GM13977 (cell line): ENCODE measurements at places on chromosomes 7 and 10.

- DNase-seq = no peak
Measured at GRCh38 chr7:113582471-113582870, 336.3 kb downstream of the PPP1R3A start.

DNA sequence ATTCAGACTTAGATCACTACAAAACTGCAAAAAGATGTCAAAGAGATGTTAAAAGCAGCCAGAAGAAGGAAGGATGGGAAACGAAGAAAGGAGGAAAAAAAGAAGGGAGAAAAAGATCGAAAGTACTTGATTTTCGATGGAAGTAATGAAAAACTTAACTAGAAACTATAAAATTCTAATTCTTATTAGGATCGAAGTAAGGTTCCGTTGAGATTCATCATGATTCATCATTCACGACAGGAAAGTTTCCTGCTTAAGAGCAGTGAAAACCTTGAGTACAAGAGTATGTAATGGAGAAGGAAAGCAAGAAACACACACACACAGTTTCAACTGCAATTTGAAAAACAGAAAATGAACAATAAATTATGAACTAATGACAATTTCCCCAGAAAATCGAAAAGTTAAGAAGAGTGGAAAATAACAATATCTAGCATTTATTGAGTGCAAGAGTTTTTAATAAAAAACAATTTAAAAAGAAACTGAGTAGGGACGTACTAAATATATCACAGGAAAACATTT, 1.1 kb upstream of the ING3 start:
- no peak for DNase-seq

- DNase-seq = no peak
Measured at GRCh38 chr10:27723436-27723835, 22.2 kb downstream of the MKX start.

GRCh38 chr7:25918731-25919130, 233.3 kb upstream of the NFE2L3 start:
- no peak for DNase-seq

DNA sequence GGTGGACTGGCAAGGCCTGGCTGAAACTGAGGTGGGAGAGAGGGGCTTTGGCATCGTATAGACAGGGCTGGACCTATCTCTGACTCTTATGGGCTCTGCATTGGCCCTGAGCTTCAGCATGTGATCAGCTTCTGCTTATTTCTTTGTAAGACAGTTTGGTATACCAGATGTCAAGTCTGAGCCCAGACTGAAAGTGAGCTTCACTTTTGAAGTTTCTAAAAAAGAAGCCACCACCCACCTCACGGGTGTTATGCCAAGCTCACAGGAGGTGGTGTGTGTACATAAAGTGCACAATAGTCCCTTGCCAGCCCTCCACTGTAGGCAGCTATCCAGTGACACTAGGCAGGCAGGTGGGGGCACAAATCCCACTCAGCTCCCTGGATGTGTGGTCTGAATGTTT, 68.7 kb upstream of the SEPHS1 start:
- no peak for DNase-seq

DNA sequence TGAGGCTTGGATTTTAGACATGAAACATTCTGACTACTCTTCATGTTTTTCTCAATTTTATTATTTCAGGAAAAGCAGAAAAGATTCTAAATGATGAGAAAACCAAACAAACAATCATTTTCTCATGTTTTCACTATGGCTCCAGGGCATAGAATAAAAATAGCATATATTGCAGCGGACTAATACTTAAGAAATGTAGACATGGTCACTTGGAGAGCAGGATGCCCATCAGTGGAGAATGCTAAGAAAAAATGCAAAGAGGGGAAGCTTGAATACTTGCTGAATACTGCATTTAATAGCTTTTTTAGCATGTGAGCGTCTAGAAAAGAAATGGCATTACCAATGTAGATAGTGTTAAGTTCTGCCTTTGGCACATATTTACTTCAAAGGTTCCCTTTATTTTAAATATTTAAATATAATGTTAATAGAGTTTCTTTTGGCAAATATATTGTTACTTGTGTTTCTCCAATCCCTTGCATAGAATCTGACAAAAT, 107.9 kb downstream of the PPP1R17 start:
- DNase-seq = no peak

DNA sequence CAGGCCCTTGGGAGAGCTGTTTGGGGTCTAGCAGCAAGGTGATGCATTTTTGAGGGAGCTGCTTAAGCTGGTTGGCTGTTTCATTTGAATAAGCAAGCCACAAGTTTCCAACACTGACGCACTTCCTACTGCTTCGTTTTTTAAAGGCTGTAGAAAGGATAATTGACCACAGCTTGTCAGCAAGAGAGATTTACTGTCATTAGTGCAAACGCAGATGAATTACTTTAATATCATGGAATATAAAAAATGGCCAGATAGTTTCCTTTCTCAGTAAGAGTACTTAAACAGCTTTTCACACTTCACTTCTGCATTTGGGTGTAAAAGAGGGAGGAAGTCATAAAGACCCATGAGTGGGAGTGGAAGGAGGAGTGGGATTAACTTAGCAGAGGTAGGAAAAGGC, 61.5 kb downstream of the FZD1 start:
- no peak for DNase-seq

GRCh38 chr10:27534161-27534700, 30.1 kb downstream of the RAB18 start:
- DNase-seq = no peak

GRCh38 chr7:19102884-19103283, 14.6 kb downstream of the TWIST1 start:
- no peak for DNase-seq

DNA sequence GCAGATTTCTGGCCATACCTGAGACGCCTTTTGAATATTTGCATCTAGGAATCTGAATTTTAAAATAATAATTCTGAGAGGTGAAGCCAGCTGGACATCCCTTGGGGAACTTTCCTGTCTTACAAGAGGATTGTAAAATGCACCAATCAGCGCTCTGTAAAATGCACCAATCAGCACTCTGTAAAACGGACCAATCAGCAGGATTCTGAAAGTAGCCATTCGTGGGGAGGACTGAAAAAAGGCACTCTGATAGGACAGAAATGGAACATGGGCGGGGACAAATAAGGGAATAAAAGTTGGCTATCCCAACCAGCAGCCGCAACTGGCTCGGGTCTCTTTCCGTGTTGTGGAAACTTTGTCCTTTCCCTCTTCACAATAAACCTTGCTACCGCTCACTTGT, 9.9 kb downstream of the PPIF start:
- DNase-seq = no peak

GRCh38 chr7:11748884-11749283, 83.1 kb downstream of the THSD7A start:
- no peak for DNase-seq

DNA sequence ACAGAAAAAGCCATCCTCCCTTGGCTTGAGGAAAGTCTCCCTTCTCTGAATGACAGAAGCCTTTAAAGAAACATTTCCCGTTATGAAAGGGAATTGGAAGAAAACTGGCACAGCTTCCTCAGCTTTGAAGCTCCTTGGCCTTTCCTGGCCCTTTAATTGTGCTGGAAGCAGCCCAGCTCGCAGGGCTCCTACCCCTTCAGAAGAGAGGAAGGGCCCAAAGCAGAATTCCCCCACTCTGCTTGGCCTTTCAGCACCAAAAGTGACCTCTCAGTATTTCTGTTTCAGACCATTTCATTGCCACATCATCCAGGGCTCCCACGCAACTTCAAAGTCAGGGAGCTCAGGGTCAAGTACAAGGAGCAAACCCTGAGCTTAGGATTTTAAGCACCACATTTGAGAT, 4.2 kb downstream of the AFAP1L2 start:
- DNase-seq = no peak
